ENCODE measurements at places on chromosomes 2 and 18.

- no peak for DNase-seq
These were observed 51.8 kb downstream of the SH3RF3 start for GRCh38 chr2:109180786-109181185.

GRCh38 chr2:134452042-134452733, 198.3 kb downstream of the MGAT5 start:
- no peak for DNase-seq

GRCh38 chr2:27990030-27990590, 99.6 kb downstream of the BABAM2 start:
- DNase-seq, result no peak

DNA sequence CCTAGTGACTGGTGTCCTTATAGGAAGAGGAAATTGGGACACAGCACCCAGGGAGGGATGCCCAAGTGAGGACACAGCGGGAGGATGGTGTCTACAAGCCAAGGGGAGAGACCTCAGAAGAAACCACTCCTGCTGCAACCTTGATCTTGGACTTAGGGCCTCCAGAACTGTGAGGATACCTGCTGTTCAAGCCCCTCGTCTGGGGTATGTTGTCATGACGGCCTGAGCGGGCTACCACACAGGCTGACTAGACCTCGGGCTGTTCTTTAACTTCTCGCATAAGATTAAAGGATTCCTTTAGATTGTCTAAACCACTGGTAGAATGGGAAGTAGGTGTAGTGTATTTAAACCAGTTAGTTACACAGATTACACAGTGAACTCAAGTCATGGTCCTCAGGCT, 138.3 kb downstream of the ASB1 start:
- DNase-seq, result peak; percentile 43

Data from posterior vena cava (tissue), 2 donors.